ENCODE measurements at places on chromosomes 3 and 15.

DNA sequence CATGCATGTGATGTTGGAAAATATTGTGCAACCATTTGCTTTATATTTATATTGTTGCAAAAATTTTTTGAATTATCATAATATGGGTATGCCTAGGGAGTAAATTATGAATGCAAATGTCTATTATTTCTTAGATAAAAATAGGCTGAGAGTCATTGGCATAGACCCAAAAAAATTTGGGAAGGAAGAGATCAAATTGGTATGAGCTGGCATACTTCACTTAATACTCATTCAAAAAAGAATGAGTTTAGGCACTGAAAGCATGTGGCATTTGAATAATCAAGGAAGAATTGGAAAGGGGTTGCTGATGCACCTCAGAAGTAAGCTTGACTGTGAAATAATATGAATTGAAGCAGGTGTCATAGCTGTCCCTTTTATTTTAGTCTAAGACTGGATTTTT lies 764.0 kb upstream of the DPPA4 start:
- no peak for DNase-seq

DNA sequence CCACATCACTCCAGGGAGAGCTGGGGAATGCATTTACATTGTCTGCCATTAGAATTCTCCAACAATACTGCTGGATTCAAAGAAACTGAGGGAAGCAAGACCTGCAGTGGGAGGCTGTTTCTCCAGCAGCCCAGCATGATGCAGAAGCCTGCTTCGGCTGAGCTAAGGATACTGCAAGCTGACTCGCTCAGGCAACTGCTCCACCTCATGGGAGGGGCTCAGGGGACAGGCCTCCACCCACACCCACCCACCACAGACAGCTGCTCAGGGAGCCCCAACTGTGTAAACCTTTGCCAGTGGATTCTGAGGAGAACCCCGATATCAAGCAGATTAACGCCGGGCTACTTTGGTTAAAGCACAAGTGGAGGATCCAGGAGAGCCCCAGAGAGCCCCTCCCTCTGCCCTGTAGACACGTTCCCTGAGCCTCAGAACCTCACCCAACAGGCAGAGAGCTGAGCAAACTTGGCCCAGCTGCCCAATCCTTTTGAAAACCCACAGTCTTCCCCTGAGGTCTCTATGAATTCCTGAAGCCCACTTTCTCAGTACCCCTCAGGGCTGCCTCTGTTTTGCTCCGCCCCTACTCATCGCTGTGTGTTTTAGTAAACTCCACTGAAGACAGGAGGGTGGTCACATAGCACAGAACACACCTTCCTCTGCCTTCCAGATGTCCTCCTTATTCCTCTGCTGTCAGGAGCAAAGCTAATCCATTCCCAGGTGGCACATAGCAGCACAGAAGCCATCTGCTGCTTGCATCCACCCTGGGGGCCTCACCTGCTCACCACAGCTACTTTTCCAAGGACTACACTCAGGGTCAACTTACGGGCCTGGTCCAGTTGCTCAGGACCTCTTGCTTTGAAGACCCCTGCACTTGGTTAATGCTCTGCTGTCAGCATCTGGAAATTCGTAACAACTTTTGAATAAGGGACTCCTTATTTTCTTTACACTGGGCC lies 269.0 kb downstream of the ABHD5 start:
- no peak for DNase-seq

DNA sequence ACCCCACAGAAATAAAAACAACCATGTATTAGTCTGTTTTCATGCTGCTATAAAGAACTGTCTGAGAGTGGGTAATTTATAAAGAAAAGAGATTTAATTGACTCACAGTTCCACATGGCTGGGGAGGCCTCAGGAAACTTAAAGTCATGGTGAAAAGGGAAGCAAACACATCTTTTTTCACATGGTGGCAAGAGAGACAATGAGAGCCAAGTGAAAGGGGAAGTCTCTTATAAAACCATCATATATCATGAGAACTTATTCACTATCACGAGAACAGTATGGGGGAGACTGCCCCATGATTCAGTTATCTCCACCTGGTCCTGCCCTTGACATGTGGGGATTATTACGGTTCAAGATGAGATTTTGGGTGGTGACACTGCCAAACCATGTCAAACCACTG lies 141.5 kb downstream of the ZMAT3 start:
- no peak for DNase-seq

GRCh38 chr3:134858441-134859035 lies 63.5 kb downstream of the EPHB1 start:
- DNase-seq = no peak

DNA sequence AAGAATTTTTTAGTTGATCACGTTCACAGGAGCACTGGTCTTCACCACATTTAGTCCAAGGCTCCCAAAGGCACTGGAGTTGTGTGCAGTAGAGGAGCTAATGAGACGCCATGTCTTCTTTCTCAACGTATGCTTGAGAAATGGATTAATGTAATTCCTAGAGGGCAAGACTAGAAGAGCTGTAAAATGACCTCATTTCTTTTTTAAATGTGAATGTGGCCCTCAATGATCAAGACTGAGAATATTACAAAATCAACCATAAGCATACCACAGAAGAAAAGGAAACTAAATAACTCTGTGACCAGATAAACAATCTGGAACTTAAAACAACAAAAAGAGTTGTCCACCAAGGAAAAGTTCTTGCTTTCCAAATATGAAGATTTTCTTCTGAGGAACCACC lies 112.1 kb upstream of the THBS1 start:
- no peak for DNase-seq
